Hindlimb muscle (tissue), 1 donor: ENCODE measurements at places on chromosomes 4 and X.

GRCh38 chr4:2811830-2812611 is 19.1 kb downstream of the SH3BP2 start:
- no peak for DNase-seq

- no peak for DNase-seq
Observed at GRCh38 chrX:19064175-19064574, 58.1 kb downstream of the ADGRG2 start.

- no peak for DNase-seq
Observed at GRCh38 chr4:10164877-10165283, 48.3 kb upstream of the WDR1 start.

DNA sequence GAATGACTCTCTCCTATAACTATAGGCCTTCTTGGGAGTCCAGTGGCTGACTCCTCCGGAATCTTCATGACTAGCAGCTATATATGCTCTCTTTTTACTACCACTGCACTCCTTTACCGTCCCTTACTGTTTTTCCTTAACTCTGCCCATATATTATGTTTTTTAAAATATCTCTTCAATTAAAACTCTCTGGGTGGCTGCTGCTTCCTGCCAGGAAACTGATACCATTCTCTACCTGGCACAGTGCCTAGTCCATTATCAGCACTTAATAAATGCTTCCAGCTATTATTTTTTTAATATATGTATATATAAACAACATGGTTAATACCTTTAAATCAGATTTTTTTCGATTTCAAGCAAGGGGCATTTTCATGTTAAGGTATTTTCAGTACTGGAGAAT is 136.6 kb upstream of the FAM47B start:
- no peak for DNase-seq

- DNase-seq = no peak
Observed at GRCh38 chr4:5618051-5618960, 90.1 kb downstream of the EVC2 start.

DNA sequence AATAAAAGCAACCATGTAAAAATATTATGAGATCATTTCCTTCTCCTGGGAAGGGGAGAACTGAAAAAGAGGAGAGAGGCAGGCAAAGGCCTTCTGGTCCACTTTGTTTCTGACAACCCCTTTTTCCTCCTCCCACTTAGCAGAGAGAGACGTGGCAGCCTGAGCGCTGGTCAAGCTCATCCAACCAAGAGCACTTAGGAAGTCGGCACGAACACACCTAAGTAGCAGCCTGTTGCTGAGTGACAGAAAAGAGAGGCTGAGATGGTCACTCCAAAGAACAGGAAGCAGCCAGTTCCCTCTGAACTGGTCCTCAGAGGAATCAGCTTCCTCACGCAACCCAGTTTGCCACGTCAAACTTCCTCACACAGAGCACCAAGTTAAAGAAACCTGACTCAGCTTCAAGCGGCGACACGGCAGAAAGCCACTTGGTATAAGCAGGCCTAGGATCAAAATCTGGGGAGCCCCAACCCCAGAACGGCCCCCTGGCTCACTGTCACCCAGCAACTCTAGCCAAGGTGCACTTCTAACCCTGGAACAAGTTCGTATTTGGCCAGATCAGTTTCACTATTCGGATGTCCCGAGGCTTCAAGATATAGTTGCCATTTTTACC is 861 bp downstream of the SEC24D start:
- peak; percentile 86 for DNase-seq

- DNase-seq = no peak
Observed at GRCh38 chr4:103497692-103498091, 222.1 kb downstream of the TACR3 start.

DNA sequence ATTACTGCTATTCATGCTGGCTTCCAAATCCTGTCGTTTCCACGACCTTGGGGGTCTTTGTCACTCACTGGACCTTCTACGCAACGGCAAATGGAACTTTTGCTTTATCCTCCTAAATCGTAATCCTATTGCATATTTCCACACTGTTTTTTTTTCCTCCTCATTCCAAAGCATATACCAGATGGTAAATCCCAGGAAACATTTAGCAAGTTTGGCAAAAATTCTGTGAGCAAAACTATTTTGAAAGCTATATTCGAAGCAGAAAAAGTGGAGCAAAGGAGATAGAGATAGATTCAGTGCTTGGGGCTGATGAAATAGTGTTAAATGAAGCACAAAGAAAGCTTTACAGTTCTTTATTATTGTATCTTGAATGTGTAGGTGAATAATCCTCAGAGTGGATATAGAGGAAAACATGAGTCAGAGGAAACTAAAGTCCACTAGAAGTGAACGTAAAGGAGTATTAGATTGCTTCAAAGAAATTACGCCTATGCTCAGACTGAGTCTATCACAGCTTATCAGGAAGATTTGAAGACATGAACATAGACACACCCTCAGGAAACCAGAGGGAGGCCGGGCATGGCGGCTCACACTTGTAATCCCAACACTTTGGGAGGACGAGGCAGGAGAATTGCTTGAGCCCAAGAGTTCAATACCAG is 50.2 kb upstream of the FAM9A start:
- no peak for DNase-seq

- DNase-seq = no peak
Observed at GRCh38 chr4:182695842-182696241, 221.3 kb downstream of the DCTD start.

- no peak for DNase-seq
Observed at GRCh38 chrX:150086371-150086770, 148.1 kb upstream of the EOLA2 start.

- peak; percentile 60 for DNase-seq
Observed at GRCh38 chrX:23902419-23902818, 5.3 kb downstream of the APOO start.

GRCh38 chr4:83961575-83961974 is 425.7 kb downstream of the GPAT3 start:
- no peak for DNase-seq

DNA sequence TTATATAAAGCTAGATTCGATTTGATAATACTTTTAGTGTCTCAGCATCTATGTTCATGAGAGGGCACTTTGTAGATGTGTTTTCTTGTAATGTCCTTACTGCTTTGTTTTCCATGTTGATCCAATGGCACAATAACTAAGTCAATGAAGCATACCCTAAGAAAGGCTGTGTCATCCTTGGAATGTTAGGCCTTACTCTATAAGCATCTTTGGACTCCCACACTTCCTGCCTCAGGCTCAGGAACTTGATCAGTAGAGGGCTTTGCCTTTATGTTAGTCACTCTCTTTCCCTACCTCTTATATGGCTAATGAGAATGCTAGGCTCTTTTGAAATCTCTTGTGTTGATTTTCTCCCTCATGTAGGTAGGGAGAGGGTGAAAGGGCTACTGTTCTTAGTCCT is 33.2 kb upstream of the EDA2R start:
- no peak for DNase-seq

GRCh38 chr4:113469023-113469390 is 292.5 kb downstream of the CAMK2D start:
- no peak for DNase-seq

- DNase-seq = no peak
Observed at GRCh38 chr4:153439831-153440230, 26.3 kb upstream of the TMEM131L start.

- no peak for DNase-seq
Observed at GRCh38 chr4:151420250-151420807, 11.4 kb downstream of the FHIP1A start.

- peak; percentile 2 for DNase-seq
Observed at GRCh38 chrX:105975382-105975781, 63.1 kb downstream of the SERPINA7 start.

DNA sequence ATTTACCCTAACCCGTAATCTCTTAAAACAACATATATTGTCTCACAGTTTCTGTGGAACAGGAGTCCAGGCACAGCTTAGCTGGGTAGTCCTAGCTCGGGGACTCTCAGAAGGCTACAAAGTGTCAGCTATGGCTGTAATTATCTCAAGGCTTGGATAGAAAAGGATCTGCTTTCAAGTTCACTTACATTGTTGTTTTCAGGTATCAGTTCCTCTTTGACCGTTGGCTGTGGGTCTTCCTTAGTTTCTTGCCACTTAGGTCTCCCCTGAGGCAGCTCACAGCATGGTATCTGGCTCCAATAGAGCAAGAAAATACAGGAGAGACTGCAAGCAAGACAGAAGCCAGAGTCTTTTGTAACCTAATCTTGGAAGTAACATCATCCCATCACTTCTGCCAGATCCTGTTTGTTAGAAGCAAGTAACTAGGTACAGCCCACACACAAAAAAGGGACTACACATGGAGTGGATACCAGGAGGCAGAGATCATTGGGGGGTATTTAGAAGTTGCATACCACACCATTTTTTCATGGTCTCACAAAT is 137.0 kb downstream of the MAGEB5 start:
- DNase-seq = no peak

DNA sequence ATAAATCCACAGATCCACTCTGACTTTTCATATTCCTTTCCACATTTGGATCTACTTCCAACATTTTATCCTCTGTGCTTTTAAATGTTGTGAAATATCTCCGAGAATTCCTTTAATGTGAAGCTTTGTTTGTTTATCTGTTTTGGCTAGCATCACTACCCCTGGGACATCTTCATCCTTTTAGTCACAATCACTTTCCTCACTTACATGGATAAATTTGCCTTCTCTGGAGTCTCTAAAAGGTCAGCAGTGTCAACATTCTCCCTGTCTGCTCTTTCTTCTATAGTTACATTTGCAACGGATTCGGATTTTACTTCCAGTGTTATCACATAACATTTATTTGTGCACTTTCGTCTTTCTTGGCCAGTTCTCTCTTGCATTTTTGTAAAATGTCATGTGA is 34.2 kb upstream of the LRAT start:
- DNase-seq = no peak

GRCh38 chr4:109703664-109704361 is 568 bp upstream of the CASP6 start:
- DNase-seq = peak; percentile 15

GRCh38 chrX:111411557-111411956 is 435 bp downstream of the DCX start:
- no peak for DNase-seq

GRCh38 chr4:183337349-183337748 is 15.1 kb upstream of the CLDN24 start:
- DNase-seq = no peak

GRCh38 chrX:29671421-29671820 is 543.9 kb upstream of the MAGEB2 start:
- DNase-seq = peak; percentile 9

- DNase-seq = peak; percentile 79
Observed at GRCh38 chr4:120921456-120922380, 808 bp downstream of the PRDM5 start.
